ENCODE measurements at places on chromosomes 1 and 21.
A peak's percentile ranks its signal among the peaks of the same experiment; 100 is the strongest.

GRCh38 chr21:41477641-41478318 is 30.2 kb downstream of the TMPRSS2 start:
- H3K27me3 ChIP-seq, result peaks cover 16% of the 10 kb centered on the region
- H3K27ac ChIP-seq, result no peak overlapping the region
- no peak for DNase-seq

GRCh38 chr1:5324883-5325282 is 667.3 kb downstream of the NPHP4 start:
- no peak overlapping the region for H3K4me3 ChIP-seq
- no peak for DNase-seq
- H3K4me1 ChIP-seq, result peaks cover 49% of the 10 kb centered on the region
- no peaks in the 10 kb centered on the region for H3K27me3 ChIP-seq

DNA sequence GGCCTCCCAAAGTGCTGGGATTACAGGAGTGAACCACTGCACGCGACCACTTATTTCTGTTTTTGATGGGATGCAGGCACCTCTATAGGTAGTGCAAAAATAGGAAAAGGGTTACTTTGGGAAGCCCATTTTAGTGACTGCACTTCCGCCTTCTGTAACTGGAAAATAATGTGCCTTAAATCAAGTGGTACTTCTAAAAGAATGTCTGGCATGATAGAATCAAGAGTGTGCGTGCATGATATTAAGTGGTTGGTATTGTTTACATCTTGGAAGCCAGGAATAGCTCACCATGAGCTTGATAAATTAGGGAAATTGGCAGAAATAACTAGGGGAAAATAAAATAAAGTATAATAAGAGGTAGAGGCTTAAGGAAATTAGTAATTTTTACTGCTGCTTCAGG is 1067.0 kb downstream of the ADGRL2 start:
- no peaks in the 10 kb centered on the region for H3K36me3 ChIP-seq
- no peaks in the 10 kb centered on the region for H3K27me3 ChIP-seq
- DNase-seq, result no peak
- H3K4me3 ChIP-seq, result no peak overlapping the region

- no peak overlapping the region for H3K4me3 ChIP-seq
- no peaks in the 10 kb centered on the region for H3K36me3 ChIP-seq
- no peak for DNase-seq
- H3K27me3 ChIP-seq, result no peaks in the 10 kb centered on the region
- no peaks in the 10 kb centered on the region for H3K4me1 ChIP-seq
These were observed 46.6 kb downstream of the CRB1 start for GRCh38 chr1:197314682-197315081.

- H3K4me3 ChIP-seq, result no peak overlapping the region
- H3K27me3 ChIP-seq, result peaks cover 24% of the 10 kb centered on the region
- peaks cover 28% of the 10 kb centered on the region for H3K4me1 ChIP-seq
- DNase-seq, result no peak
These were observed 2.4 kb upstream of the CTTNBP2NL start for GRCh38 chr1:112393631-112393974.

DNA sequence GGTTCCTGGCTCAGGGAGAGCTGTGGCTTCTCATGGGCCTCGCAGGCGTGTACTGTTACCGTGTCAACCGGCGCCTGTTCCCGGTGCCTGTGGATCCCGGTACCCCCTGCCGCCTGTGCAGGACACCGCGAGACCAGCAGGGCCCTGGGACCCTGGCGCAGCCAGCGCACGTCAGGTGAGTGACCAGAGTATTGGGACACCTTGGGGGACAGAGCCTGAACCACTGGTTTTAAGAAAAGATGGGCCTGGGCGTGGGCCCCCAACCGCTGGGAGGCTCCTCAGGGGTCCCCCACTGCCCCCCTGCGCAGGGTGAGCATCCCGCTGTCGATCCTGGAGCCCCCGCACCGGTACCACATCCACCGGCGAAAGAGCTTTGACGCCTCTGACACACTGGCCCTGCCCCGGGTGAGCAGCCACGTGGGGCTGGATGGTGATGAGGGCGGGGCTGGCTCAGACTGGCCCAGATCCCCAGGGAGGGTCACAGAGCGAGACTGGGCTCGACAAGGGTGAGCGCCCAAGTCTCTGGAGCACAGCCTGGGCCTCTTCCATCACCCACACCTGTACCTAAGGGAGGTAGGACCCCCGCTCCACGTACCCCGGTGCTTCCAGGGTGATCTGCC is 10.5 kb downstream of the MIIP start:
- DNase-seq, result no peak
- no peaks in the 10 kb centered on the region for H3K4me1 ChIP-seq
- no peak overlapping the region for H3K27ac ChIP-seq
- no peaks in the 10 kb centered on the region for H3K27me3 ChIP-seq

DNA sequence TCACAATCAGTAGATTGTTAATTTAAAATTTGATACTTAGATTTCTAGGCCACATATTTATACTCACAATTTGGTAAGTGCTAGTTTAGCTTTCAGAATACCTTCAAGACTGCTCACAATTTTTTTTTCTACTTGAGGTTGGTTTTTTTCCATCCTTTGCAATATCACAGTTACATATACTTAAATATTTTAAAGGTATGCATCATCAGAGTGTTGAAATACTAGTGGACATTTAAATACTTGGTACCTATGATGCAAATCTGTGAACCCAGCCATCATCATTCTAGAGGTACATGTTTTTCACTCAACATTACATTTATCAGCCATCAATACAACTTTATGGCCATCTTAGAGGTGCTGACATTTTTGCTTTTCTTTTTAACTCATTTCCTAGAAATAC is 6.2 kb upstream of the LRRC40 start:
- no peak for DNase-seq
- peak overlapping the region; percentile 41 for H3K27ac ChIP-seq
- no peak overlapping the region for H3K4me3 ChIP-seq
- H3K36me3 ChIP-seq, result no peaks in the 10 kb centered on the region
- peaks cover 12% of the 10 kb centered on the region for H3K4me1 ChIP-seq
- H3K27me3 ChIP-seq, result no peaks in the 10 kb centered on the region

DNA sequence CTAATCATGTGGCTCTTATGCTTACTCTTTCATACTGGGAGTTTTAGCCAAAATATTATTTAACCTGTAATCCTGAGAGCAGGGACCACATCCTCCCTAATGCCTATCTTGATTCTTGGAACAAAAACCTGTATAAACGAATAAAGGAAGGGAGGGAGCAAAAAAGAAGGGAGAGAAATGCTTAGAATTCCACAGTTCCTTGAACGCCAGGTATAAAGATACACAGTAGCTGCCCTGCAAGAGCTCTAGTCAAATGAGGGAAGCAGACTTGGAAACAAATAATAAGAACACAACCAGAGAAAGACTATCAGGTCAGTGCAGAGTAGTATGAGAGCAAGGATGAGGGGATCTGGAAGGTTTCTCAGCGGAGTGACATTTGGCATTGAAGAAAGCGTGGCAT is 116.3 kb downstream of the SLC30A10 start:
- H3K4me1 ChIP-seq, result no peaks in the 10 kb centered on the region
- DNase-seq, result no peak
- no peaks in the 10 kb centered on the region for H3K36me3 ChIP-seq

DNA sequence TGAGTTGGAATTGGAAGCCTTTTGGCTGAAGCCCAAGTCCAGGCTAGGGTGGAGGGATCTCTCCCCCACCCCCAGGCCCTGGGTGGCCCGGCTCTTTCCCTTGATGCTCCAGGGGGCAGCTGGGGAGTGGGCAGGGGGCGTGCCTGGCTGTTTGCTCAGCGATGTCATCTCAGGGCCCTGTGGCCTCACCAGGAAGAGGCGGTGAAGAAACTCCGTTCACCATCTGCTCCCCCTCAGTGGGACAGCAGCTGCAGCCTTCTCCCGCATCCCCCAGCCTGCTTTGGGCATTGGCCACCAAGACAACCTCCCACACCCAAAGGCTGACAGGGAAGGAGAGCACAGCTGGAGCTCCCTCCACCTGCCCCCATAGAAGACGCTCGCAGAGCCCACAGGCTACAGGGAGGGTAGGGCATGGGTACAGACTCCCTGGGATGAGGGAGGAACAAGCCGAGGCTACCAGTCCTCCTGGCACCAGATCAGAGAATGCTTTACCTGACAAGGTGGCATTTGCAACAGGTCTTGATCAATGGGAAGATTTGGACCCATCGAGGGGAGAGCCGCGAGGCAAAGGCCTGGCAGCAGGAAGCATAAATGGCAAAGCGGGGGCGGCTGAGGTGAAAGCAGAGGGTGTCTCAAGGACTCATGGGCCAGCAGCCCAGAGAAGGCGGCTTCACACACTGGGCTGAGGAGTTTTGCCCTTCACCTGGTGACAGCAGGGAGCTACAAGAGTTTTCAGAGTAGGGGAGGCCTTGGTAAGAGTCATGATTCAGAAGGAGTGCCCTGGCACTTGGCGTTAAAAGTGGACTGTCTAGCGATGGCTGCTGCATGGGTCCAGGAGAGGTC is 6.5 kb upstream of the GUCA2A start:
- H3K4me1 ChIP-seq, result no peaks in the 10 kb centered on the region
- no peak for DNase-seq
- H3K27ac ChIP-seq, result no peak overlapping the region
- peaks cover 22% of the 10 kb centered on the region for H3K27me3 ChIP-seq
- no peaks in the 10 kb centered on the region for H3K36me3 ChIP-seq
- H3K4me3 ChIP-seq, result no peak overlapping the region

Measured in naive thymus-derived CD8-positive, alpha-beta T cell (primary cell).